Activated CD4-positive, alpha-beta T cell treated with anti-CD3 and anti-CD28 coated beads, Interleukin-2, amount 50 U/mL, for 4 hours (primary cell): ENCODE measurements at places on chromosomes 12 and 14.
A peak's percentile ranks its signal among the peaks of the same experiment; 100 is the strongest.

DNA sequence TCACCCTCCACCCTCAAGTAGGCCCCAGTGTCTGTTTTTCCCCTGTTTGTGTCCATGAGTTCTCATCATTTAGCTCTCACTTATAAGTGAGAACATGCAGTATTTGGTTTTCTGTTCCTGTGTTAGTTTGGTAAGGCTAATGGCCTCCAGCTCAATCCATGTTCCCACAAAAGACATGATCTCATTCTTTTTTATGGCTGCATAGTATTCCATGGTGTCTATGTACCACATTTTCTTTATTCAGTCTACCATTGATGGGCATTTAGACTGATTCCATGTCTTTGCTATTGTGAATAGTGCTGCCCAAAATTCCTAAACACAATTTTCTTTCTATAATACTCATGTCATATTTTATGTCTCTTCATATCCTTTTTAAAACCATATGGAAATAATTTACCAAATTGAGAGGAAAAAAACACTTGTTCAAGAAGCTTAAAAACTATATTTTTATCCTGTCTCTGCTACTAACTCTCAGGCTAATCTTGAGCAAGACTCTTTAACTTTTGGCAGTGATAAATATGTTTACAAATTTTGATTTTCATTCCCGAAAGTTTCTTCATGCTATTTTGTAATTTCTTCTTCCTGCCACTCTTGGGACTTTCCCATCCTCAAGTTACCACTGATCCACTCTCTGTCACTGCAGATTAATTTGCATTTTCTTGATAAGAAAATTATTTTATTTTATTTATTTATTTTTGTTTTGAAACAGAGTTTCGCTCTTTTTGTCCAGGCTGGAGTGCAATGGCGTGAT, 28.0 kb upstream of the OSBPL8 start:
- no peak for DNase-seq

GRCh38 chr14:95463171-95463901, 53.1 kb downstream of the SYNE3 start:
- DNase-seq = no peak

DNA sequence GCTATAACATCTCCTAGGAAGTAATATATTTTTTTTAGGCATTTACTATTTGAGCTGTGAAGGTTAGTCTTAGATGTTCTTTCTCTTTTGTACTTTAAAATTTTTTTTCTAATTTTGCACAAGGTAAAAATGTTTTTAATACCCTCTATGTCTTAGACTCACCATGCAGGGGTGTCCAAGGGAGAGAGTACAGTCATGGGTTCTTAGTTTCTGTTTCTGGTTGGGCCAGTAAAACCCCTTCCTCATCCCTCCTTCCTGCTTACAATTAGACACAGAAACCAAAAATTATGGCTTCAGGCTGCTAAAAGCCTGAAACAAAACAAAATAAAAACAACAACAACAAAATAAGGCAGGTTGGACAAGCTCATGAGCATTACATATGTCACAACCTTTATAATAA, 193.0 kb downstream of the SYT1 start:
- no peak for DNase-seq

DNA sequence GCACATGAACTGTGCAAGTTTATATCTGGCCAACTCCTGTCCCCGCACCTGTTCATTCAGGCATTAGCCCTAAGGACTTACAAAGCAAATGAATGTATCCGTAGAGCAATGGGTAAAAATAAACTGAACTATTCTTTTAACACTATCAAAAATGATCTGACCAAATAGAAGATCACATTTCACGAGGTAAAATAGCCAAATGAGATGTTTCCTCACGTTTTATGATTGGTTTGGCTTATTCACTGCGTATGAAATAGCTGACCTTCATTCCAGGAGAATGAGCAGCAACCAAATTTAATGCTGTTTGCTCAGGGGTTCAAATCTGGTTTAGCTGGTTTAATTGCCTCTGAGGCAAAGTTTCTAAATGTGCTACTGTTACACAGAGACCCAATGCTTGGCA, 216.0 kb upstream of the EEA1 start:
- no peak for DNase-seq

DNA sequence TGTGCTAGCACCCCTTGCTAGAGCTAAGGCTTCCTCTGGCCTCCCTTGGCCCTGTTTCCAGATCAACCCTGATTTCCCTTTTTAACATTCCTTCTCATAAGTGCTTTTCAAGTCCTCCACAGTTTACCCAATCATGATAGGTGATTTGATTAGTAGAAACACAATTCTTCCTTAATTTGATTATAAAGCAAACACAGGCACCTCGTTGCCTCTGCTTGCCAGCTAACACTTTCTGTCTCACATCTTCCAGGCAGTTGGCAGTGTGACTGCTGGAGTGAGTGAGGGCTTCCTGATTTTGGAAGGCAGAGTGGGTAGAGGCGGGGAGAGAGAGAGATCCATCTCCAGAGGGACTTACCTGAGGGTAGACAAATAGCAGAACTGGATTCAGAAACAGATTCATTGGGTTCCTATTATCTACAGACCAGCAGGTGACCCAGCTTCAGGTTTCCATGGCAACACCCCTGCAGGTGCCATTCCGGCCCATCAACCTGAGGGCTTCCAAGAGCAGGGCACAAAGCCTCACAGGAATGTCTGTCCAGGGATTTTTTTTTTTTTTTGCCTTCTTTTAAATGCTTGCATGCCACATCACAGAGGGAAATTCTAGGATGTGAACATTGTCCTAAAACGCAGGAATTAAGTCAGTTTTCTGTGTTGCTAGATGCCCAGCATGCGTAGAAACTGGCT, 77.7 kb downstream of the PLXNC1 start:
- no peak for DNase-seq

- DNase-seq = no peak
Measured at GRCh38 chr12:109098651-109099050, 1.3 kb downstream of the UNG start.

DNA sequence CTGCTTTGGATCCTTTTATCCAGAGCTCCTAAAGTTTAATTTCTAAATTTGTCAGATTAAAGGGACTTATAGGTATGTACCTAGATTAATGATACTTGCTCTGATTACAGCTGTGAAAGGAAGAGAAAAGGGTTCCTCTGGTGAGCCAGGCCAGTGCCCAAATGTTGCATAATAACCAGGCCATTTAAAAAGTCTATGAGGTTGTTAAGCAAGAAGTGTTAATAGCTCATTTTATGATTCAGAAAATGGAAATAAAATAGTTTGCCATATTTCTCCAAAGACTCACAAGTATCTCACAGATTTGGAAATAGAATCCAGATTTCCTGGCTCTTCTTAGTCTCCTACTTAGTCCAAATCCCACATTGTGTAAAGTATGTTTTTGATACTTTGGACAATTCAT, 67.6 kb downstream of the SLC38A6 start:
- DNase-seq = no peak

DNA sequence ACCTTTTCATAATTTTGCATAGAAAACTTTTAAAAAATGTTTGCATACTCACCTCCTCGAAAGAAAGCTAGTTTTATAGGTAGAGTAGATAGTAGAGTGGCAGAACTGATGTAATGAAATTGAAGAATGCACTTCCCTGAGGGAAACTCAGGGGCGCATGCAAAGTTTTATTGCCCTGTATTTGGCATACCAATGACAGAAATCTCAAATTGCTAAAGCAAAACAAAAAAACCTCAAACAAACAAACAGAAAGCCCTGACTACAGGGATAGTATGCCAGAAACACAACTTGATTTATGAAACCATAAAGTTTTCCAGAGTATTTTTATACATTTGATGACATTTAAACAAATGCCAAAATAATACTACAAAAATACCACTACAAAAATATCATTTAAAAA, 1.8 kb downstream of the RASSF9 start:
- DNase-seq = no peak

DNA sequence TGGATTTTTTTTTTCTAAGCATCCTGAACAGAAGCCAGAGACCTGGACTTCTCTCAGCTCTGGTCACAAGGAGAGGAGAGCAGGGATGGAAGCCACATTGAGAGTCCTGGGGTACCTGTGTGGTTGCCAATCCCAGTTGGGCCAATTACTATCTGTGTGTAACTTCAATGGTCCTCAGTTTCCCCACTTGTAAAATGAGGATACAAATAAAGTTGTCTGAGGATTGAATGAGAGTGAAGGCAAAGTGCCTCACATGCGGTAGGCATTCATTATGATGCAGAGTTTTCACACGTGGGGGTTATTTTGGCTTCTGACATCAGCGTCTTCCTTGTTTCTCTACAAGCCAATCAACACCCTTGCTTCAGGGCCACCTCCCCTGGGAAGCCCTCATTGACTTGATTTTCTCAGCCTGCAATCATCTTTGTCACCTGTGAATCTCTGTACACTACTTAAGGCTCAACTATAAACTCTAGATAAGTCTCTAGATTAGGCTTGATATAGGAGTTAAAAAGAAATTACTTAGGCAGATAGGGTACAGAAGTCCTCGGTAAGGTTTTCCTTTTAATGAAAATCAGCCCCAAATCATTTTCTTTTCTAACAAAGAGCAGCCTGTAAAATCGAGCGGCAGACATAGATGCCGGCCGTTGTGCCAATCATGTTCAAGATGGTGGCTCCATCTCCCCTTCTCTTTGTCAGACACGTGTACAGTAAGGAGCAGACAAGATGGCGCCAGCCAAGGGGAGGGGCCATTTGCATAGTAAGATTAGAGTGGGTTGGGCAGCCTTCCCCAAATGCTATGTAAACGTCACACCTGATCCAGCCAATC, 37.8 kb upstream of the FICD start:
- no peak for DNase-seq

- no peak for DNase-seq
Measured at GRCh38 chr12:109888179-109889020, 8.1 kb upstream of the GLTP start.

- DNase-seq = no peak
Measured at GRCh38 chr14:21215879-21216251, 53.4 kb downstream of the HNRNPC start.

GRCh38 chr14:95318399-95319311, 1.1 kb downstream of the CLMN start:
- no peak for DNase-seq

DNA sequence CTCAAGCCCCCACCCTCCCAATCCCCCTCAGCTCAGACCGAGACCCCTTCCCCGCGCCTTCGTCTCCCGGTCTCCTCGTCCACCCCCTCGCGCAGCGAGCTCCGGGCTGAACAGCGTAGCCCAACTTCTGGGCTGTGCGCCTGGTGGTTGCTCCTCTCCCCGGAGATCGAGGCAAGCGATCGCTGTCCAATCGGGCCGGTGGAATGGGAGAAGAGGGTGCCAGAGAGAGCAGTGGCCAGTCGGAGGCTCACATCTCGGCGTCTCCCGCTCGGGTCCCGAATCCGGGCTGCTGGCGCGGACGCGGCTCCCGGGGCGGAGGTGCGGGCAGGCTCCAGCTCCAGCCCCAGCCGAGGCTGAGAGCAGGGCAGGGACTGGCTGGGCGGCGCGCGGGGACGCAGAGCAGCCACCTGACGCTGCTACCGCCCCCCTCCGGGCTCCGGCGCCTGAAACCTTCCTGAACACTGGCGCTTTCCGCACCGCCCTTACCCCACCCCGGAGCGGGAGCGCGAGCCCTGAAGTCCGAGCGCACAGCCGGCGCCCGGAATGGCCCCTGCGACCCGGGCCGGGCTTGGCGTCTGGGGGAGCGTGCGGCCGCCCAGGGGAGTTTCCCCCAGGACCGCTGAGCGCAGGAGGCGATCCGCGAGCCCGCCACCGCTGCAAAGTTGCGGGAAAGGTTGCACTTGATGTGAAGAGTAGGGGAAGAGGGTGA, 508 bp upstream of the KCNH5 start:
- no peak for DNase-seq

GRCh38 chr12:122681814-122682213, 21.3 kb downstream of the HCAR2 start:
- no peak for DNase-seq

DNA sequence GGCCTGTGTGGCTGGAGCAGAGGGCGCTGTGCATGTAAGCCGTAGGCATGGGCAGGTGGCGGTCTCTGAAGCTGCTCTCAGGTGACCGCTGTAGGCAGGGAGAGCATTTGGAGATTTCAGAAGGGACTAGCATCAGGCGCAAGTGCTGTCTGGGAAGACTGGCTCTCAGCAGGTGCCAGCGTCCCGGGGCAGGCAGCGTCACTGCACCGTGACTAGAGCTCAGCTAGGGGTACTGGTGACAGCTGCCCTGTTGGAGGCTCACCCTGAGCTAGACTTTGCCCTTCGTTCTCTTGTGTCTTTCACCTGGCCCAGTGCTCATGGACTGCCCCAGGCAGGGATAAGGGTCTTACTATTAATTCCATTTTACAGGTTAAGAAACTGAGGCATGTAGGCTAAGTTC, 78.9 kb downstream of the DDX51 start:
- DNase-seq = no peak

DNA sequence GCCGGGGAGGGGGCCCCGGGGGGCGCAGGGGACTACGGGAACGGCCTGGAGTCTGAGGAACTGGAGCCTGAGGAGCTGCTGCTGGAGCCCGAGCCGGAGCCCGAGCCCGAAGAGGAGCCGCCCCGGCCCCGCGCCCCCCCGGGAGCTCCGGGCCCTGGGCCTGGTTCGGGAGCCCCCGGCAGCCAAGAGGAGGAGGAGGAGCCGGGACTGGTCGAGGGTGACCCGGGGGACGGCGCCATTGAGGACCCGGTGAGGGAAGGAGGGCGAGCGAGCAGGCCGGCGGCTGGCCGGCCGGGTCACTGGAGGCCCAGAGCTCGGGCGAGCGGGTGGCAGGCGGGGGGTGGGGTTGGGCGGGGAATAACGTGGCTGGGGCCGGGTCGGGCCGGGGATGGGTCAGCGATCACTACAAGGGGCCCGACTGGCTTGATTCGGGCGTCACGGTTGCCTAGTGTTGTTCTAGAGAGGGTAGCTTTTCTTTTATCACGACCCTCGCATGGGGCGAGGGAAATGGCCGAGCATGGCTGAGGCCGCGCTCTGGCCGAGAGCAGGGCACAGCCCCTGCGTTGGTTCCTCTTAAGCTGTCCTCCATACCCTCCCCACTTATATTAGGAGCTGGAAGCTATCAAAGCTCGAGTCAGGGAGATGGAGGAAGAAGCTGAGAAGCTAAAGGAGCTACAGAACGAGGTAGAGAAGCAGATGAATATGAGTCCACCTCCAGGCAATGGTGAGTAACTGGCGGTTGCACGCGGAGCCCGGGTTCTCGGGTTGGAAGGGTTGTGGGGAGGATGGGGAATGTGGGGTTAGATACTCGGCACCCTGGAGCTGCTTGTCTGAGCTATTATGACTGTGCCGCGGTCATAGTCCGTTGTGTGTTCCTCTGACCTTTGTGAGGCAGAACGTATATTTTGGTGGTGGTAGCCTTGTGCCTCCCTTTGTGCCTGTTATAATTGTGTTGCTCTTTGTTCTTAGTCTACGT, 603 bp downstream of the PABPN1 start:
- peak; percentile 53 for DNase-seq

- no peak for DNase-seq
Measured at GRCh38 chr14:56115976-56116893, 2.0 kb upstream of the PELI2 start.

GRCh38 chr12:20442322-20442721, 74.0 kb downstream of the PDE3A start:
- no peak for DNase-seq

DNA sequence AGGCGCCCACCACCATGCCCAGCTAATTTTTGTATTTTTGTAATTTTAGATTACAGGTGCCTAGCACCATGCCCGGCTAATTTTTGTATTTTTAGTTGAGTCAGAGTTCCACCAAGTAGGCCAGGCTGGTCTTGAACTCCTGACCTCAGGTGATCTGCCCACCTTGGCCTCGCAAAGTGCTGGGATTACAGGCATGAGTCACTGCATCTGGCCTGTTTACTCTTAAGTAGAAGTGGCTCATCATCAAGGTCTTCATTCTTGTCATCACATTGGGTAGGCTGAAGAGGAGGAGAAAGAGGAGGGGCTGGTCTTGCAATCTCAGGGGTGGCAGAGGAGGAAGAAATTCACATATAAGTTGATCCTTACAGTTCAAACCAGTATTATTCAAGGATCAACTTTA, 152.4 kb upstream of the ATP2B1 start:
- DNase-seq = no peak

GRCh38 chr14:75126679-75127473, at the start of gene NEK9:
Gene NEK9 (minus strand): TSS chr14:75127048. CDS start chr14:75126921, 127 bp downstream.
- DNase-seq = peak; percentile 88
